ENCODE measurements at places on chromosomes 4 and X.

DNA sequence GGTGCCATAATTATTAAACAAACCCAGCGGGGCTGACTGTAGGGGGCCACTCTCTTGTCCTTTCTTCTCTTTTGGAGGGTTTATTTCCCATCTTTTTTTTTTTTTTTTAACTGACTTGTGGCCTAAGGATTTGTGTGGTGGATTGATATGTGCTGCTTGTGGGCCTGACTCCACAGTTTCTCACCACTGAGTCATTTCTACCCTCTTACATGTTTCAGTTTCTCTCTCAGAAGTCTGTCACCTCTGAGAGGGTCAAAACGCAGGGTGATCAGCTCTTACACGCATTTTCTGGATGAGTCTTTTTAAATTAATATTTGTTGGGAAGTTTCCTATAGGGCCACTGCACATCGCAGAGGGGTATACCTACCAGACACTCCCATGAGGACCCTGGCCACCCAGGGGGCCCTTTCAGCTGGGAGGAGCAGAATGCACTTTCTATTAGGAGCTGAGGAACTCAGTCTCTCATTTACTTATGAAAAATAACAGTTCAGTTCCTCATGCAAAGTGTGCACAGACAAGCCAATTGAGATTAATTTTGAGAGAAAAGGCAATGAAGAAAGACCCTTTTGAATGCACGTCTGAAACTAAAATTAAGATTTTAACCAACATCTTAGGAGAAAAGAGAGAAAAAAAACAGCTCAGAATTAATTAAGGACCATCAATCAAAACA, 407.9 kb downstream of the TECRL start:
- no peak for DNase-seq

DNA sequence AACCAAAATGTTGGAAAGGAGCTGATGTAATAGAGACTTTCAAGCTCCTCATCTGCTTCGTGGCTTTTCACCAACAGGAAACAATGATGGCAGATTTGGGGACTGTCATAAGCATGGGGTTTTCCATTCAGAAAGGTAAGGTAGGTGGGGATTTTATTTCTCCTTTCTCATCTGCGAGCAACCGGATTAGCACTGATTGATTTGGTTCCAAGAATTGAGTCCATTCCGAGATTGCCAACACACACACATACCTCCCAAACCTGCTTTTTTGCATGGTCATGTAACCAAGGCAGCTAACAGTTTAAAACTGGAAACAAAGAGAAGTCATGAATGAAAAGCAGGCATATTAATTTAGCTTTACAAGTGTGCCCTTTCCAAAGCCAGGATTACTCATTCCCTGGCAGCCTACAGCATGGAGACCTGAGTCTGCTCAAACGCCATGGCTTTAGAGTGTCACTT, 63.0 kb upstream of the LNX1 start:
- DNase-seq = no peak

DNA sequence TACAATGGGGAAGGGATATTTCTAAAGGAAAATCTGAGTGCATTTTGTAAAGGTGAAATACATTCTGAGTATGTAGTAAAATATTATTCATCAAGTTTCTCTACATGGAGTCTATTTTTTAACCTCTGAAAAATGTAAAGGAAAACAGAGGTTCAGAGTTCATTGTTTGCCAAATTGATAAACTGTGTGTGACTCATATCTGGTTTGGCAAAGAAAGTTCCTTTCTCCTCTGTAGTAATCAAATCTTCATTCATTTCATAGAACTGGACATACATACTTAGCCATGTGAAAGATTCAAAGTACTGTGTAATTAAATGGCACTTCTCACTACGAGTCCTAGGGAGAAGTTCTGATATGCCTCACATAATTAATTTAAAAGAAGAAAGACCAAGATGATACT, 61.6 kb downstream of the HPGD start:
- no peak for DNase-seq

- DNase-seq = no peak
Measured at GRCh38 chrX:68599256-68600152, 48.0 kb upstream of the STARD8 start.

DNA sequence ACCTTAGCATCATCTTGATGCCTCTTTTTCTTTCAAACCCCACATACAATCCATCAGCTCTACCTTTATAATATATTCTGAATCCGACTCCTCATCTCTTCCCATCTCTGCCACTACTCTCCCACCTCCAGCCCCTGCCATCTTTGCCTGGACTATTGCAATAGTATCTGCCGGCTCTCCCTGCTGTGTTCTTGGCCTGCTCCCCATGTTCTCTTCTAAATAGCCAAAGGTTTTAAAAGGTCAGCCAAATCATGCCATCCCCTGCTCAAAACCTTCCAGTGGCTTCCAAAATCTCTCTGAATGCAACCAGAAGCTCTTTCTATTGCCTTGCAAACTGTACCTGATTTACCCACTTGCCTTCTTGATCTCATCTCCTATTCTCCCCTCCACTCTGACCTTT, 266.0 kb downstream of the PTTG2 start:
- DNase-seq = no peak

DNA sequence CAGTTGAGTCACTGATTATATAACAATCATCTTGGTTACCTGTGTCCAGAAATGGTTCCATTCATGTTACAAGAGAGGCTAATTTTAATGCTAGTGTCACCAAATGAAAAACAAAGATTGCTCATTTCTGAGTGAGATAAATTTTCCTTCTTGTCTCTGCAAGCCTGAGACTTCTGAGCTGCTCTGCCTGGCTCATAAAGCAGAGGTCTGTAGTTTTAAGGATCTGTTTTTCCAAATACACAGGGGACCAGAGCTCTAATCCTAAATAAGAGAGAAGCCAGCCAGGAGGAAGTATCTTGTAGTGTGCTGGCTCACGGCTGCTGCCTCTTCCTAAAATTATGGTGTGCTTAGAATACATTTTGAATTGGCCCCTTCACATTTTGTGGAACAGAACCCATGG, 42.6 kb downstream of the CLDN34 start:
- DNase-seq = no peak

GRCh38 chr4:1177274-1178141, 5.1 kb upstream of the SPON2 start:
- no peak for DNase-seq

- DNase-seq = no peak
Measured at GRCh38 chr4:169293343-169294176, 22.8 kb upstream of the SH3RF1 start.

DNA sequence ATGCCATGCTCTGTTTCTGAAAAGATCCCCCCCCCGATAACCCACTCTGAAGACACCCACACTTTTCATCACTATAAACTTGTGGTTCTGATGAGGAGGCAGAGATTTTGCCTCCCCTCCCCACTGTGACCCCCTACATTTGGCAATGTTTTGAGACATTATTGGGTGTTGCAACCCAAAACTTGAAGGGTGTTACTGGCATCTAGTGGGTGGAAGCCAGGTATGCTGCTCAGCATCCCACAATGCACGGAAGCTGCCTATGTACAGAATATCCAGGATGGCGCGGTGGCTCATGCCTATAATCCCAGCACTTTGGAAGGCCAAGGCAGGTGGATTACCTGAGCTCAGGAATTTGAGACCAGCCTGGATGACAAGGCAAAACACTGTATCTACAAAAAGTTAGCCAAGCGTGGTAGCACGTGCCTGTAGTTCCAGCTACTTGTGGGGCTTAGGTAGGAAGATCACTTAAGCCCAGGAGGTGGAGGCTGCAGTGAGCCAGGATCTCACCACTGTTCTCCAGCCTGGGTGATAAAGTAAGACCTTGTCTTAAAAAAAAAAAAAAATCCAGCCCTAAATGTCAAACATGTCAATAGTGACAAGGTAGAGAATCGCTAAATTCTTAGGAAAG, 87.3 kb downstream of the SCD5 start:
- DNase-seq = no peak

GRCh38 chr4:75555294-75556164, at the start of gene ODAPH:
Gene ODAPH, plus strand, starts transcription at chr4:75556066. Its CDS starts 17 bp downstream, at chr4:75556083.
- no peak for DNase-seq

DNA sequence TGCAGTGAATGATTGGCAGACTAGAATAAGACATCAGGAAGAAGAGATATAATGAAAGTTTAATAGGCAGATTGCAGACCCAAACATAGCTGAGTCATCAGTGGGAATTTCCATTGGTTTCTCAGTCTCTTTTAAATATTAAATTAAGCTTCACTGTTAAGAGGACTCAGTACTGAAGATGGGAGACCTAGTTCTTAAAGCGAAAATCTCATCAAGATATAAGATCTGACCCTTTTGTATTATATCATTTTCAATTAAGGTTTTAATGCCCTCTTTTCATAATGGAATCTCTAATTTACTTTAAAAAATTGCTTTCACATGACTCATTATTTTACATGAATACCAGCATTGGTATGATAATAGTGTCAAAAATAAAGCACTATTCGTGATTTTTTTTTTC, 168.9 kb upstream of the ATOH1 start:
- no peak for DNase-seq

DNA sequence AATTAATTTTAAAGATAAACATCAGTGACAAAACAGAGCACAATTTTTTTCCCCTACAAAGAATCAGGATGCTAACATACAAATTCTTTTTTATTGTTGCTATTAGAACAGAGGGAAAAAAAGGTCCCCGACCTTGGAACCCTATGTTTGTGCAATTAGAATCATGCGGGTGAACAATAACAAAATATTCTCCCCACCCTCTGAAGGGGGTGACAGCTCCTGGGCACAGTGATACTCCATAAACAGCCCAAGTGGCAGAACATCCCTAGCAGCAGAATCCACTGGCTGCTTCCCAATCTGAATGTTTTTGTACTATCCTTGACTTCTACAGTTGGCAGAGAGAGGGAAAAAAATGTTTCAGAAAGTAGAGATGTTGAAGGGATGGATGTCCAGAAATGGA, 87.7 kb upstream of the TLL1 start:
- DNase-seq = no peak

DNA sequence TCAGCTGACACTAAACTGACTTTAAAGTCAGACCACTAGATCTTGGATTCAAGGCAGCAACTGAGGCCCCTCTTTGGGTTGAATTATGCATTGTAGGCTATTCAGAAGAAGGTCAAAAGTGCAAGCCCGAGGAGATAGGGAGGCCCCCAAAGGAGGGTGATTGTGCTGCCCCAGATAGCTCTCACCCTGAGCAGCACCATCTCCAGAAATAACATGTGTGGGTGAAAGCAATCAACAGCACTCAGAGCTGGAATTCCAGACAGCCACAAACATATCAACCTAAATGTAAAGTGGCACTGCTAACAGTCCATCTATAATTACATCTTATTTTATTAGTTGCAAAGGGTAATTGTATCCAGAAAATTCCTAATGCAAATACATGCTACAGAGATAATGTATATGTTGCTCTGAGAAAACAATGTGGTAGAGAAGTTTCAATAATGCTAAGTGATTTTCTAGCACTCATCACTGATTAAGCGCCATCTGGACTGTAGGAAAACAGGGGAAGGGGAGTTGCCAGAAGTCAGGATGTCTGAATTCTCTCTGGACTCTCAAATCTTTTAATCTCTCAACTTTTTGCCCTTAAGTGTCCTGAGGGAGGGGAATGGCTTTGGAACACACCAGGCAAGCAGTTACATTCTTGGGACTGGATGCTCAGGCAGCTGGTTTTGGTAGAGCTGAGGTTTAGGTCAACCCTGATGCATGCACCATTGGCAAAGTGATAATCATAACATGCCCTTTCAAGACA, 61.8 kb upstream of the SFRP2 start:
- no peak for DNase-seq

DNA sequence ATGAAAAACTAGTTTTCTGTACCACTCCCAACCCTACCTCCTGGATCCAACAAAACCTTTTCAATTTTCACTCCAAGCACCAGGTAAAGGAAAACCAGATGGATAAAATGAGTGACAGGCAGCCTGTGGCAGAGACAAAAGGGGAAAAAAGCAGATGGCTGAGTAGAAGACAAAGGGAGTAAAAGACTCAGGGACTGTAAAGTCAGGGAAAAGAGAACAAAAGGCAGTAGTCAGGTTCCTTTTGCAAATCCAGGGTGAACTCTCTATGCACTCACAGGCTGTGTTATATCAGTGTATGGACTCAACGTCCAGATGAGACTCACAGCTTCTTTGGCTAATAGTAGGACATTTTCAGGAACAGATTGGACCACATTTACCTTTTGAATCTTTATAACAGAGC, 54.2 kb downstream of the QRFPR start:
- DNase-seq = no peak

- DNase-seq = no peak
Measured at GRCh38 chrX:47351706-47352105, 18.7 kb upstream of the ZNF157 start.

DNA sequence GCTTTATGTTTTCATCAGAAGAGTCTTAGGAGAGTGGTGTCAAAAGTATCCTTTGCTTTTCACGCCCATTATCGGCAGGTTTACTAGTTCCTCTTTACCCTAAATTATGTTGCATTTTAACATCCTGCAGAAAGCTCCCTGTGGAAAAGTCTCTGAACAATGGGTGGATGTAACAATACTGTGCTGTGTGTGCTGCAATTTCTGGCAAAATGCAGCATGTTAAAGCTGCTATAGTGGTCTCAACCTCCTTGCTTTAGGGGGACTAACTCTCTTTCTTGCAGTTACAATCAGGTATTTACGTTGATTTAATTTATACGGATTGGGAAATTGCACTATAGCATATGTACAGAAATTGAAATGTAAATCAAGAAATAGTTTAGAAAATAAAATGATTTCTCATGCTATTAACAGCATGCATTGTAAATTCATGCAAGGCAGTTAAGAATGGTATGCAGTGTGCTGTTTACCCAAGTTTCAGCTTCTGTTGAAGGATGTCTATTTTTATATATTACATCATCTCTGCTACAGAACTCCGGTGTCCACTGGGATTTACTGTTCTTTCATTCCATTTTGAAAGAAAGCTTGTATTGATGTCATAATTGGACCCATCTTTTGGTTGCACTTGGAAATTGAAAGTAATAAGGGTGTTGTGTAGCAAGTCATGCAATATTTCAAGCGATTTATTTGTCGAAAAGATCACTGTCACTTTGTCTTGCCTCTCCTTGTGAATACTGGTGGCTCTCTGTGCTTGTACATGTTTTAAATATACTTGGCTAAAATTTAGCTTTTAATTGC, 145.7 kb downstream of the RAPGEF2 start:
- DNase-seq = no peak

GRCh38 chrX:67546496-67547423, 2.9 kb downstream of the AR start:
- DNase-seq = no peak

- no peak for DNase-seq
Measured at GRCh38 chr4:99827454-99827853, 10.8 kb downstream of the DAPP1 start.

DNA sequence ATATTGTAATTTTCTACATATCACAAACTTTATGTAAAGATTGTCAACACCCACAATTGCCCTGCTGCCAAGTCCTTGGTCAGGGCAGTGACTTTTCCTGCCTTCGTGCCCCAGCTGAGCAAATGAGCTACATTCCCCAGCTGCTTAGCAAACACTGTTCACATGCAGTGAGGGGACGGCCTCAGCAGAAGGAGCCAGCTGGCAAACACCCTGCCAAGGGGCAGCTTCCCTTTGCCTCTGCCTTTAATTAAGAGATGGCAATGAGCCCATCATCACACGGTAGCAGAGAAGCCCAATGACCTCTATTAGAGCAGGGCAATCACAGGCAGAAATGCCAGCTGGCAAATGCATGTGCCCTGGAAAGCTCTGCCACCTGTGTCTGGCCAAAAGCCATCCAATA, 253.4 kb downstream of the EPHA5 start:
- DNase-seq = no peak

- no peak for DNase-seq
Measured at GRCh38 chrX:21735038-21735767, 22.7 kb downstream of the SMPX start.

- no peak for DNase-seq
Measured at GRCh38 chr4:98909646-98910401, 19.1 kb downstream of the EIF4E start.
